ENCODE measurements at places on chromosomes 16 and 17.
A peak's percentile ranks its signal among the peaks of the same experiment; 100 is the strongest.

DNA sequence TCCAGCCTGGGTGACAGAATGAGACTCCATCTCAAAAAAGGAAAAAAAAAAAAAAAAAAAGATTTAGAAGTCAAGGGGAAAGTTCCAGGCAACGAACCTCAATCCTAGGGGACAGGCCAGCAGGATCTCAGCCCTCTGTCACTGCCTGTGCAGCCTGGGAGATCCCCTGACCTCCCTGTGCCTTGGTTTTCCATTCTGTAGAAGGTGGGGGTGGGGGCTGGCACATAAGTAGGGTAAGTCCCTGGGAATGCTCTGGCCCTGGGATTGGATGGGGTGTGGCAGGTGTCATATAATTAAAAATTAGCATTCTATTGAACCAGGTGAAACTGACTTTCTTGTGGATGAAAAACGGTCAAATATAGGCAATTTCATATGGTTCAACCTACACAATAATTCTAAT lies 90.5 kb downstream of the C16orf78 start:
- no peak for DNase-seq

DNA sequence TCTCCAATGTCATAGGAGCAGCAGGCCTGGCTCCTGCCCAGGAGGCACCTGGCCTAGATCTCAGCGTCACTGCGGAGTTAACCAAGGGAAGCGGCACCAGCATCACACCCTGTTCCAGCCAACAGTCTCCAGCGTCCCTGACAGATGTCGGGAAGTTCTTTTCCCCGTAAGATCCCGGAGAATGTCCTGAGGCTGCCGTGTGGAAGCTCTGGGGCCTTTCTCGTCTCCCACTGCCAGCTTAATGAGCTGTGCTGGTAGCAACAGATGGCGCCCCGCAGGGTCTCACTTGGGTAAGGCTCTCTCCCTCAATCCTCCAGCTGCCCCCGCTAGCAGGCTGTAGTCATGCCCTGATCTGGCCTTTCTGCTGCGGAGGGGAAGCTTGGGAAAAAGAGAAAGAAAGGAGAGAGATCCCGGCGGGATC lies 57.5 kb downstream of the MARCHF10 start:
- DNase-seq = no peak

DNA sequence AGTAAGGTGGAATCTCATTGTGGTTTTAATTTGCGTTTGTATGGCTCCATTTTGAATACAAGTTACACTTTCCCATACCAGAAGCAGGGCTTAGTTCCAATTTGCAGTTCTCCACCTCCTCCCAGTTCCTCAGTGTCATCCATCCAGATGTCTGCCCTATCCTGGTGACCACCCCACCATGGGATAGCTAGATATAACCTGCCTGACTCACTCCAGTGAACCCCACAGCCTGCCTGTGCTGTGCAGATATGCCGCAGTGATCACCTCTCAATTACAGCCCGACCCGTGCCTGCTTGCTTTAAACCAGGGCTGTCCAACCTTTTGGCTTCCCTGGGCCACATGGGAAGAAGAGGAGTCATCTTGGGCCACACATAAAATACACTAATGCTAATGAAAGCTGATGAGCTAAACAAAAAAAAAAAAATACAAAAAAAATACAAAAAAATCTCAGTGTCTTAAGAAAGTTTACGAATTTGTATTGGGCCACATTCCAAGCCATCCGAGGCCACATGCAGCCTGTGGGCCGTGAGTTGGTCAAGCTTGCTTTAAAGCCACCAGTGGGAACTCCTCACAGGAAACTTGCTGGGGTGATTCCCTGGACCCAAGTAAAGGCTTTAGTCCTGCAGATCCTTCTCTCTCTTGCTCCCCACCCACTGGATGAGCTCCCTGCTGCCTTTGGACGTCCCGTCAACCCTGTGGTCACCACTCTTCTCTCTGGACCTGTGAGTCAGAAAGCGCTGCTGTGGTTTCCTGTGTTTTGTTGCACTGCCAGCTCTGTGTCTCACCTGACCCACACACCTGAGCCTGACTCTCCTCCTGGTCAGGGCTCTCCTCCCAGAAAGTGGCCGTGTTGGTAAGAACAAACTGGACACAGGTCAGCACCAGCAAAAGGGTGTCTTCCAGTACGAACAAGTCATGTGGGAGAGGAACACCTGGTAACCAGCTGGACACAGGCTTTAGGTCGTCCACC lies 83.0 kb downstream of the EMP2 start:
- DNase-seq = no peak

- DNase-seq = no peak
Measured at GRCh38 chr16:30808146-30808545, 21.1 kb upstream of the ZNF629 start.

- no peak for DNase-seq
Measured at GRCh38 chr17:3864534-3864933, 18.5 kb upstream of the NCBP3 start.

GRCh38 chr16:12289175-12290063 lies 312.9 kb downstream of the SNX29 start:
- no peak for DNase-seq

- DNase-seq = no peak
Measured at GRCh38 chr17:27660436-27660835, 29.4 kb downstream of the LGALS9 start.

DNA sequence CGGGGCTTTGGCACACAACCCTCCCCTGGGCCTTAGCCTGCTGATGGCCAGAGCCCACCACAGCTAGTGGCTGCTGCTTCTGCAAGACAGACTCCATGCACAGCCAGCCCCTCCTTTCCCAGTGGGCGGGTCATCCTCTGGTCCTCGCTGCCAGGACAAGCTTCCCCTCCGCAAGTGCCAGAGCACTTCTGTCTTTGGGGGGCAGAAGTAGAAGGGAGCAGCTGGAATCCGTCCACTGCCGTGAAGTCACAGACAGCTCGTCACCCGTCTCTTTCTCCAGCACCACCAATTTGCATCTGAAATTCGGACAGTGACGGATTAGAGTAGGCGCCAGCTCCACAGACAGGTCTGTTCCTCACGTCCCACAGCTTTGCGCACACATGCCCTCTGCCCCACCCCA lies 31.3 kb upstream of the NAT9 start:
- no peak for DNase-seq

DNA sequence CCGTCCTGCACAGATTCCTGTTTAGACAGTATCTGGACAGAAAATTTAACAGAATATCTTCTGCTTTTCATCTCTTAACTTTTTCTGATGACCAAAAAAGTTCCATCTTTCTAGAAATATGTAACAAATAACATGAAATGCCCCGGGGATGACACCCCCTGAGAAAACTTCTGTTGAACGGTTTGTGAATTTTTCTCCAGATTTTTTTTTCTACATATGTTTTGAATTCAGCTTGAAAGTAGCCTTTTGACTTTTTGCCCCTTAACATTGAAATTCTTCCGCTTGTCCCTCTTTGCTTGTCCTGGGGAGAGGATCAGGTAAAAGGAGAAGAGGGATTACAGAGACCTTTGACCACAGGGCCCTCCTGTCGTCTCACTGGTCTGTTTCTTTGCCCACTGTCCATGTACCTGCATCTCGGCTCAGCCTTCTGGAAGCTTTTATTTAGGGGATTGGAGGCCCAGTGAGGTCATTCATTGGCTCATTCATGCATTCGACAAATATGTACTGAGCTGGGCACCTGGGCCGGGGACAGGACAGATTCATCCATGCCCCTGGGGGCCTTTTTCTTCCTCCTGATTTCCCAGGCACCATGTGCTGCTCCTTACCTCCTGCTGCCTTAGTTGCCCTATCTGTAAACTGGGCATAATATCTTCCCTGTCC lies 19.6 kb upstream of the CPNE2 start:
- no peak for DNase-seq

DNA sequence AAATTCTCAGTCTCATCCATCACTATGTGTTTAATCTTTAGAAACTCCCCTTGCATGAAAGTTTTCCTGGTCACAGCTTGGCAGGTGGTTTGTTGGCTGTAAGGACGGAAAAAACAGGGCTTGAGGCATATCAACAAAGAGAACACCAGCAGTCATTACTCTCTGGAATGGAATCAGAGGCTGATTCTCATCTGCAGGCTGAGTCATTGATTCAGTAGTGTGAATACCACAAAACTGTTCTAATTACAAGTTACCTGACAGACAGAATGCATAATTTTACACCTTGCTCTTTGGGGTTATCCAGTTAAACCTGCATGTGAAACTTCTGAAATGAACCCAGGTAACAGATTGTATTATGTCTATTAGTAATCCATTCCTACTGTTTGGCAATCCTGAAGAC lies 11.5 kb upstream of the SLFN12L start:
- DNase-seq = no peak

- peak; percentile 80 for DNase-seq
Measured at GRCh38 chr17:82300707-82301270, 16.6 kb downstream of the CD7 start.

DNA sequence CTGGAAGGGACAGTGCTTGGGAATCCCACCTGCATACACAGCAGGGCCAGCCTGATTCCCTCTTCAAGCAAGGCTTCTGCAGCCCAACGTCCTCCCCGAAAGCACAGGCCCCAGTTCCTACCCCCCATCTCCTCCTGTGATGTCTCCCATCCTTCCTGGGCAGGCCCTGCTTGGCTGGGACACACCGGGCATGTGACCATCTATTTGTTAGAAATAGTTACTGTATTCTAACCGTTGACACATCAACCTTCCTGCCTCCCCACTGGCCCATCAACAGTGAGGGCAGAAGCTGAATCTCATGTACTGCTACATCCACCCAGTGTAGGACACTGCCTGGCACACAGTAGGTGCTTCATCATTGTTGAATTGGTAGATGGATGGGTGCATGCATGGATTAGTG lies 10.7 kb downstream of the PRR29 start:
- DNase-seq = peak; percentile 29

DNA sequence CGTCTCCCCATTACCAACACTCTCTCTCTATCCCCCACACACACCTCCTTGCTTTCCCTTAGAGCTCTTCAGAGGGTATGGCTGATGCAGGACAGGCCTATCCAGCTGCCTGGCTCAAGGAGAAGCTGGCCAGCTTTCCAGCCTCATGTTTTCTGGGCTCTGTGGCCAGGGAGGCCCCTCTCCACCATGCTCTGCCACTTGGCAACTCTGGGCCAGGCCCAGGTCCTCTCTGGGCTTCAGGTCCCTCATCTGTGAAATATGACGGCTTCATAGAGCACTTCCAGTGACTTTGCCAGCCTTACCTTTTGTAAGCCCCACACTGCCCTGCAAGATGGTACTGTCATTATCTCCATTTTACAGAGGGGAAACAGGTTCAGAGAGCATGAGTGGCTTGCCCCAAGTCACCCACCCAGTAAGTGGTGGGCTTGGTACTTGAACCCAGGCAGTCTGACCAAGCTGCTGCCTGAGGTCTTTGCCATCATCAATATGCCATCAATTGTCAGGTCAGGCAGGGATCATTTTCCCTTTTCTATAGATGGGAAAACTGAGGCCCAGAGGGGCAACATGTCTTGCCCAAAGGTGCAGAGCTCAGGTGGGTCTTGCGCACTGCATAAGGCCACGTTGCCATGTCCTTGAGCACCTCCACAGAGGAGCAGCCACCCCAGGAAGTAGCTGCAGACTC lies 548 bp upstream of the ADGRG5 start:
- DNase-seq = peak; percentile 28

DNA sequence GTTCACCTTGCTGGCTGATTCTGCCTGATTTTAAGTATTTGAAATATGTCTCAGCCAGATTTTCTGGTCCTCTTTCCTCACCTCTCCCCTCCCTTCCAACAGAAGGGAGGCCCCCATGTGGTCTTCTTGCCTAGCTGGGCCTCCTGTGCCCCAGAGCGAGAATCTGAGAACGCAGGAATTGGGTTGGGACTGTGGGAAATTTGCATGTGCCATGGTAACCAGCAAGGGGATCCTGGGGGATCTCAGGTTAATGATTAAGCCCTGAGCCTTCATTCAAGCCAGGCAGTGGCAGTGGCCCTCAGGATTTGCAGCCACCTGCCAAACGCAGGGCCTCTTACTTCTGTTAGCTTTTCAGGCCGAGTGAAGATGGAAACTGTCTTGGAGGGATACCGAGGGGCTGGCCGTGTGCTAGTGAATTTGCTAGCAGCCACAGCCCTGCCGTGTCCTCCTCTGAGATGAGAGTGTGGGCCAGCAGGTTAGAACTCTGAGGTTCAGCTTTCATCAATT lies 40.2 kb downstream of the KSR1 start:
- DNase-seq = no peak

GRCh38 chr16:63195336-63195735 lies 1159.1 kb upstream of the CDH8 start:
- no peak for DNase-seq

GRCh38 chr16:31268033-31268365 lies 8.2 kb downstream of the ITGAM start:
- no peak for DNase-seq

GRCh38 chr16:2586901-2587480 lies 49.2 kb downstream of the PDPK1 start:
- DNase-seq = peak; percentile 61

DNA sequence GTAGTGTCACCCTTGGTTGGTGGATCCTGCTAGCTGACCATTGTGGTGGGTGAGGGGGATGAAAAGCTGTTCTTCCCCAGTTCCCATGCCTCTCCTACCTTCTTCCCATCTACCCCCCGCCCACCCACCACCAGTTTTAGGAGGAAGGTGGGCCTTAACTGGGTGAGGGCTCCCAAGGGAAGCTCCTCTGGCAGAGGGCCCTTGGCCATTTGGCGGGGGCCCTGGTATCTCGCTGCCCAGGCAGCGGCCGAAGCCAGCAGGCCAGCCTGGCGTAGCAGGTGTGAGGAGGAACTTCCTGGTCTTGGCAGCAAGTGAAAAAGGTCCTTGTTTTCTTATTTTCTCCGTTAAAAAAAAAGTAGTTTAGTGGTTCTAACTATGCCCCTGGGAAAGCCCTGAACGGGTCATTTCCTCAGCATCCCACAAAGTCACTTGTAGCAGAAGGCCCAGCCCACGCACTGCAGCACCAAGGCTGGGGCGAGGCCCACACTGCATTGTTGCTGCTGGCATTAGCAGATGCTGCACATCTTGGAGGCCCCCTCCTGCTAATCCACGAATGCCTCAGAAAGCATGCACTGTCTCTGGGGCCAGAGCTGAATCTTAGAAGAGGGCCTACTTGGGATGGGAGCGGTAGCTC lies 72.5 kb downstream of the MPRIP start:
- no peak for DNase-seq

- DNase-seq = no peak
Measured at GRCh38 chr17:7347630-7348477, 4.1 kb upstream of the KCTD11 start.

- no peak for DNase-seq
Measured at GRCh38 chr17:41178341-41178740, 320 bp upstream of the KRTAP4-2 start.

- DNase-seq = no peak
Measured at GRCh38 chr16:68005786-68006286, 6.6 kb upstream of the DPEP2 start.

GRCh38 chr17:8391711-8392110 lies 5.9 kb downstream of the RNF222 start:
- peak; percentile 60 for DNase-seq
